Fibroblast of mammary gland (primary cell): ENCODE measurements at places on chromosomes 4 and X.

GRCh38 chr4:120843849-120844527, 78.5 kb downstream of the PRDM5 start:
- no peak for DNase-seq

- peak; percentile 69 for DNase-seq
These were observed 527.7 kb upstream of the MAGEB2 start for GRCh38 chrX:29687687-29688086.

GRCh38 chr4:7960017-7960789, 20.5 kb upstream of the AFAP1 start:
- peak; percentile 91 for DNase-seq

- no peak for DNase-seq
These were observed 15.5 kb upstream of the EXOC1 start for GRCh38 chr4:55837903-55838302.

GRCh38 chrX:100931925-100932285, 3.2 kb upstream of the XKRX start:
- DNase-seq, result no peak

DNA sequence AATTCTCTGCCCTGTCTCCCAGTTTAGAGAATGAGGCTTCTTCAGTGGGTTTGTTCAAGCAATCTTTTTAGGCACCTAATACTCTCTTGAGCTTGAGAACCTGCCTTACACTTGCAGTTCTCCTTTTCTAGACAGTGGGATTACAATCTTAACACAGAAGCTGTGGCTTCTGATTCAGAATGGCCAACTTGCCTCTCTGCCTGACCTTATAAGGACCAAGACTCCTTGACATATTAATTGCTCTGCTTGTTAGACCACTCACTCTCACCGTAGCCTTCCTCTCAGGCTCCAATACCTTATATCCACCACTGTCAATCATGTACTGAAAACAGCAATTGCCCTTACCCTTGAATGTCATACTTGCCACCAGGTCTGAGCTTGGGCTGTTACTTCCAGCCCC, 338.7 kb upstream of the MAOA start:
- no peak for DNase-seq

DNA sequence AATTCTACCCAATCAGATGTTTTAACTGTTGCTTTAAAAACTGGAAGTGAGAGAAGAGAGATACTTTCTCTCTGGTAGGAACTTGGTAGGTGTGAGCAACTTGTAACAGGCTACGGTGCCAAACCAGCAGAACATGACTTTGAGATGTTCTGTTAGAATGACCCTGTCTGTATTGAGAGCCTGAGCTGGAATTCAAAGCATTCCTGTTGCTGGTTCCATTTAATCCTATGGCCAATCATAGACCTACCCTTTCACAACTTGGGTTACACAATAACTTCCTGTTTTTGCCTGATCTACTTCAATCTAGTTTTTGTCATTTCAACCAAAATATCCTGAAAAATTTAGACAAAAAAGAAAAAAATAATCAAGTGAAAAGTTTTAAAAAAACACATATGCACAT, 1.7 kb upstream of the PRRG1 start:
- peak; percentile 46 for DNase-seq

- DNase-seq, result peak; percentile 16
These were observed 4.5 kb upstream of the GPRIN3 start for GRCh38 chr4:89312066-89312465.

DNA sequence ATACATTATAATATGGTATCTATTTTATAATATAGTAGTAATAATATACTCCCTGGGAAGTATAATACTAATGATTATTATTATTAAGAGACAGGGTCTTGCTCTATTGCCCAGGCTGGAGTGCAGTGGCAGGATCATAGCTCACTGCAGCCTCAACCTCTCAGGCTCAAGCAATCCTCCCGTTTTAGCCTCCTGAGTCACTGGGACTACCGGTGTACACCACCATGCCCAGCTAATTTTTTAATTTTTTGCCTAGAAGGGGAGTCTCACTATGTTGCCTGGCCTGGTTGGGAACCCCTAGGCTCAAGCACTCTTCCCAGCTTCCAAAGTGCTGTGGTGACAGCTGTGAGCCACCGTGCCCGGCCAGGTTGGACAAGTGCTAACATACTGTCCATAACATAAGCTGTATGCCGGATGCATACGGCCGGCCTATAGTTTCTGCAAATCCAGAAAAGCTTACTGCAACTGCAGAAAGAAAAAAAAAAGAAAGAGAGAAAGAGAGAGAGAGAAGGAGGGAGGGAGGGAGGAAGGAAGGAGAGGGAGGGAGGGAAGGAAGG, 94.2 kb upstream of the PPP2R3B start:
- DNase-seq, result no peak
